ENCODE measurements at places on chromosomes 7 and 10.
A peak's percentile ranks its signal among the peaks of the same experiment; 100 is the strongest.

DNA sequence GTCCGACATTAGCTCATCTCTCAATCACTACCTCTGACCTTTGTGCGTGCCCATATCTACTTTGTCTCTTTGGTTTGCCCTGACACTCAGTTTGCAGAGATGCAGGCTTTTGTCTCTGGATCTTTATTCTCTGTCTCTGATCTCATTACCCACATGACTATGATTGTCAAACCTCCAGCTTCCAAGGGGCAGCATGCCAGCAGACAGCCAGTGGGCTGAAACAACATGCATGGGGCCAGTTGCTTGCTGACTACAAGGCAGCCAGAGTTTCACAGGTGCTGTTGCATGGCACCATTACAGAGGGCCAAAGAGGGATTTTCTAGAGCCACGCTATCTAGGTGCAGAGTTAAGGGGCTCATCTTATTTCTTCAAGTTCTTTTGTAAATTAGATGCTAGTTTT lies 146.2 kb downstream of the SPAG6 start:
- no peak for DNase-seq

DNA sequence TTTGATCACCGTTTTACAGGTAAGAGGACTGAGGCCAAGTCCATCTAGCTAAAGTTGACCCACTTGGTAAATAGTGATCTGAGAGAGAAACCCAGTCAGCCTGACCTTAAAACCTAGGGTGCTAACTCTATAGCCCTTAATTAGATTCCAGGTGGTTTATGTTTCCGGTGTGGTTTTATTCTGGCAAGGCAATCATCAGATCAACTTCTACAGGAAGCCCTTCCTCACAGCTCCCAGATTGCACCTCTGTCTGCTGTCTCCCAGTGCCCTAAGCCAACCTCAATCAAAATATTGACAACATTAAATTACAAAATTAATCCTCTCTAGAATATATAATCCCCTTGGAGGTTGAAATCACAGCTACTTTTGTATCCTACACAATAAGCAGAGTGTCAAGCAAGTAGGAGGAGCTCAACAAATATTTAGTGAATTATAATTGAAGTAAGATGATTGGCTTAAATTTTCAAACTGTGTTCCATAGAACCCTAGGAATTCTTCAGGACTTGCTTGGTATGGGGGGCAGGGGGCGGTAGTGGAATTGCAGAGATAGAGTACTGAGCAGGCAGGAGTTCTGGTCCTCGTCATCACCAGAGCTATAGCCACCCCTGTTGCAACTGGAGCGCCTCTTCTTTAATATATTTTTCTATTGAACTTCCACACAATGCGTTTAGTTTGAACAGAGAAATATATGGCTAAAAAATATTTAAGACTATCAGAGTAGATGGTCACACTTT lies 692.8 kb upstream of the LRRN3 start:
- DNase-seq = no peak

- DNase-seq = no peak
Measured at GRCh38 chr10:126423732-126424491, 35.6 kb upstream of the ADAM12 start.

DNA sequence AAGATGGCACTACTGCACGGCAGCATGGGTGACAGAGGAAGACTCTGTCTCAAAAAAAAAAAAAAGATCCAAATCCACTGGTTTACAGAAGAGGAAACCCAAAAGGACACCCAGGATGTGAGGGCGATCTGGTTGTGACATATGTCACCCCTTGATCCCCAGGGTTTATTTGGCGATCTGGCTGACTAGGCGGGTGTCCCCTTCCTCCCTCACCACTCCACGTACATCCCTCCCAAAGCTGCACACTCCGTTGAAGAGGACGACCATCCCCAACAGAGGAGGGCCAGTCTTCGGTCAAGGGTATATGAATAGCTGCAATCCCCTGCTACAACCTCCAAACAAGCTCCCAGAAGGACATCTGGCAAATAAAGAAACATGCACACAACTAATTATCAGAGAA lies 111.6 kb downstream of the HTR5A start:
- DNase-seq = no peak

GRCh38 chr10:131310551-131311401 lies 745 bp downstream of the TCERG1L start:
- DNase-seq = no peak

- DNase-seq = no peak
Measured at GRCh38 chr10:81680359-81680758, 194.6 kb upstream of the NRG3 start.

DNA sequence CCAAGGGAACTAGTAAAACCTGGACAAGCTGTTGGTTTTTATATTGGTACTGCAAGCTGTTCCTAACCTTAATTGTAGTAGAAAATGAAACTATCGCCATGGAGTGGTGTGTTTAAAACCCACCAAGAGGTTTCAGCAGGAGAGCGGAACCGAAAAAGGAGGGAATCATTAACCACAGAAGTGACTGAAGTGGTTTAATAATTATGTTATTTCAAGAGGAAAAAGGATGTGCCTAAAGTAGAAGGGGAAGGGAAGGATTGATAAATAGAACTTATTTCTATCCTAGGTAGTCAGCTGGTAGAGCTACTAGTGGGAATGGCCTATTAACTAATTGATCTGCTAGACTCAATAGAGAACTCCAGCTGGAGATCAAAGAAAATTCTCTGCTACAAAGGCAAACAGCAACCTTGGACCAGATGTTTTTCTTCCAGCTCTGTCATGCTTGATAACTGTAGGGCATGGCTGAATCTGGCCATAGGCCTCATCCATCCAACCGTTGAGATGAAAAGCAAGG lies 91.8 kb downstream of the BAMBI start:
- DNase-seq = no peak

- peak; percentile 40 for DNase-seq
Measured at GRCh38 chr10:88880282-88881076, 434 bp downstream of the STAMBPL1 start.

All from stimulated activated CD4-positive, alpha-beta T cell treated with anti-CD3 and anti-CD28 coated beads, Interleukin-1b, Interleukin-23, amount 100 ng/mL, for 4 hours (primary cell).